ENCODE measurements at places on chromosomes 3 and 15.

- no peak for DNase-seq
Measured at GRCh38 chr3:6736836-6737629, 123.9 kb upstream of the GRM7 start.

DNA sequence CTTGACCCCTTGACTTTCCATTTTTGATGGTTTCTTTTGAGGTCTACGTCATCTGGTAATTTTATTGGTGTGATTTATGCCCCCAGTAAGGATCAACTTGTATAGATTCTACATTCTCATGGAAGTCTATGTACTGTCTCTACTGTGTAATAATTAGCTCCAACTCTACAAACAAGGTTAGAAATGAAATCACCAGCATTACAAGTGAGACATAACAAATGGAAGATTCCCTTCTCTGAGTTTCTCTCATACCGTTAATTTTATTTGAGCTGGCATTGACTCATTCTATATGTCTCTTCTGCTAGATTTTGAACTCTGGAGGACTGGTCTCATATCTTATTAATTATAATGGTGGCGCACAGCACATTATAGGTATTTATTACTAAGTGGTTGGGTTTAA lies 138.9 kb downstream of the LPP start:
- no peak for DNase-seq

- DNase-seq, result peak; percentile 74
Measured at GRCh38 chr15:59622289-59622688, 10.7 kb downstream of the GCNT3 start.

- peak; percentile 4 for DNase-seq
Measured at GRCh38 chr3:98359993-98360675, 6.5 kb downstream of the OR5K4 start.

GRCh38 chr3:194756791-194757325 lies 71.2 kb downstream of the FAM43A start:
- DNase-seq, result no peak
